Right renal cortex interstitium (tissue), 3 donors: ENCODE measurements at places on chromosomes 7 and 10. TPM values are rescaled to one million over a fixed set of nuclear protein-coding genes. Genes with fewer than 3 reads are reported as not detected.
A peak's percentile ranks its signal among the peaks of the same experiment; 100 is the strongest.

The IMMP2L gene
- polyA plus RNA-seq, result 45.7 TPM

The ZNF680 gene
- 19.2 TPM for polyA plus RNA-seq

The SYT15 gene
- 6.4 TPM for polyA plus RNA-seq

The UPK3B gene
- 1.4 TPM for polyA plus RNA-seq

The FEZF1 gene
- polyA plus RNA-seq, result not detected

The SLC13A4 gene
- 1.7 TPM for polyA plus RNA-seq

The CFAP46 gene
- 7.8 TPM for polyA plus RNA-seq

The DNA2 gene
- polyA plus RNA-seq, result 11.6 TPM

The MPP7 gene
- 8.9 TPM for polyA plus RNA-seq

The HSPA12A gene
- 33.9 TPM for polyA plus RNA-seq

The NDUFB2 gene
- polyA plus RNA-seq, result 155 TPM

The FZD1 gene
- polyA plus RNA-seq, result 56.4 TPM

The CLDN3 gene
- 32.9 TPM for polyA plus RNA-seq

The MRLN gene
- polyA plus RNA-seq, result 0.93 TPM

The PDZD7 gene
- polyA plus RNA-seq, result 1.9 TPM

The TRIL gene
- 55.9 TPM for polyA plus RNA-seq

The MACROH2A2 gene
- polyA plus RNA-seq, result 82.0 TPM

The MGMT gene
- 15.7 TPM for polyA plus RNA-seq

The MET gene
- 47.8 TPM for polyA plus RNA-seq

The MYH16 gene
- 0.06 TPM for polyA plus RNA-seq

The INPP5A gene
- polyA plus RNA-seq, result 35.1 TPM

The GRB10 gene
- polyA plus RNA-seq, result 25.4 TPM

The LRRC17 gene
- polyA plus RNA-seq, result 79.7 TPM

The TMEM270 gene
- not detected for polyA plus RNA-seq

DNA sequence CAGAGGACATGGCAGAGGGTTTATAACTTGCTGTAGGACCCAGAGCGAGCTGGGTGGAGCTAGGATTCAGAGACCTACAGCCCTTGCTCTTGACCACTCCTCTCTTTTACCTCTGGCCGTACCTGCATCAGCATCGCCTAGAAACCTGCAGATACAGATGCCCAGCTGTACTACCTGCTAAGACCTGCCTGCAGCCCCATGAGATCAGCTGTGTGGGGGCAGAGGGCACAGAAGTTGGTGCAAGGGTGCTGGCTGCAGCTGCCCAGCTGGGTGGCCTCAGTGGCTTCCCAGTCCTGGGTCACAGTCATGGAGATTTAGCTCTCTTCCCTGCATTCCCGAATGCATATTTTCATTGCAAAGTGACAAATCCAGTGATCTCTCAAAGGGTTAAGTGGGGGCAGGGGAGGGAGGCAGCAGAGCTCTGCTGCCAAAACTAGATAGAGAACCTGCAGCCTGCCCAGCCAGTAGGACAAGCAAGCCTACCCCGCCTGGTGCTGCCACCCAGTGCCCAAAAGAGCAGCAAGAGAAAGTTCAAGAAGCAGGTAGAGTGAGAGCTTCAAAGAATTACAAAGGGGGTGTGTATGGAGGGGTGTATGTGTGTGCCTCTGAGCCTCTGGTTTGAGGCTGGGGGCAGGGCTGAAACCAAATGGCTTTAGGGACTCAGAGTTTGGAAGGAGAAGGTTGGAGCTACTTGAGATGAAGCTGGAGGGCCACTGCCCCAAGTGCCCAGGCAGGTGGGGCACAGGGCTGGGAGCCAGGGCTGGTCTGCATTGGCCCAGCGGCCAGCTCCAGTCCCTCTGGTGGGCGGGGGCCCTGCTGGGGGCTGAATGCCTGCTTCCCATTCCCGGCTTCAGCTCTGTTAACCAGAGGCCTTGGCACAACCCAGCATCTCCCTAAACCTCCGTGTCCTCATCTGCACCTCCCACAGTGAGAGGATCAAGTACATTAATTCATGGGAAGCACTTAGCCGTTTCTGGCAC lies 6.9 kb downstream of the FAM241B start:
- no peak for DNase-seq

GRCh38 chr7:27420702-27421101 lies 178.1 kb downstream of the EVX1 start:
- DNase-seq, result no peak

GRCh38 chr10:102085336-102085735 lies 20.2 kb downstream of the HPS6 start:
- DNase-seq, result no peak

DNA sequence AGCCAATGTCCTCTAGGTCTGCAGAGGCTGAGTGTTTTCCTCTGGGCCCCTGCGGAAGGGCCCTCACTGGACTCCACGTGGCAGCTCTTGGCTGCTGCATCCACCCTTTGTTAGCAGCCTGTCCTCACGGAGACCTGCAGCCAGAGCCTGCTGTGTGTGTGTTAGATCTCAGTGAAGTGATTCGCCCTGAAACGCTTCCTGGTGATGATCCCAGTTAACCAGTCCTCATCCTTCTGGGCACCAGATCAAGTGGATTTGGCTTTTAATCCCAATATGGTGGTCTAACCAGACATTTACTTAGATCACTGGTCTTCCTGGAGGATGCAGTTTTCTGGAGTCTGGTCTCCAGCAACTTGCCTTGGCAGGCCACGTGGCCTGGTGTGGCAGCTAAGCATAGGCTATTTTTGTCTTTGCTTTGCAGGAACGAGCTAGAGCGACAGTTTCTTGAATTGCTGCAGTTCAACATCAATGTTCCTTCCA lies 39.5 kb upstream of the GJD4 start:
- DNase-seq, result no peak

DNA sequence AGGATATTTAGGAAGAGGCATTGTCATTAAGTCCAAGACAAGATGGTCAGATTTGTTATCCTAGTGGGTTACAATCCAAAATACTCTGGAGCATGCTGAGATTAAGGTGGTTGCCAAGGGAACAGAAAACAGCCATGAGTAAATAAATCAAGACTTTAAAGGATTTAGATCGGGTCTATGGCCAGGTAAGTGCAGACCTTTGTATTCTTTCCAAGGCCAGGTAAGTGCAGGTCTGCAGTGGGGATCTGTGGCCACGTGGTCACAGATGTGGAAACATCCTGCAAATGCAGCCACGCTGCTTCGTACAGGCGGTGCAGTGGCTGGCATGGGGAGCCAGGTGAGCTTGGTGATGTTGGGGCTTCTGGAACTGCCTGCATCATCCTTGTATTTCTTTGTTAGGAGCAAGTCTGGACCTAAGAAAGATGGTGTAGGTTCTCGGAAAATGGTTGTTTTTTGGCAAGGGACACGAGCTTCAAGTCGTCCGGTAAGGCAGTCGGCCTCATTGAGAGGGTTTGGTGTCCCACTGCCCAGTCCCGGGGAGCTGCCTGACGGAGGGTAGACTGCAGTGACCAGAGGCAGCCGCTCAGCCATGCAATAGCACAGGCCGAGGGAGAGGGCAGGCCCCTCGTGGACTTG lies 21.8 kb downstream of the ZNF775 start:
- no peak for DNase-seq

GRCh38 chr7:143910473-143911248 lies 8.7 kb upstream of the TCAF1 start:
- DNase-seq, result no peak

GRCh38 chr7:138238734-138239659 lies 162.7 kb downstream of the AKR1D1 start:
- no peak for DNase-seq

- no peak for DNase-seq
Observed at GRCh38 chr10:34134602-34135001, 680.5 kb downstream of the PARD3 start.

- no peak for DNase-seq
Observed at GRCh38 chr7:125173571-125173970, 243.9 kb upstream of the POT1 start.

DNA sequence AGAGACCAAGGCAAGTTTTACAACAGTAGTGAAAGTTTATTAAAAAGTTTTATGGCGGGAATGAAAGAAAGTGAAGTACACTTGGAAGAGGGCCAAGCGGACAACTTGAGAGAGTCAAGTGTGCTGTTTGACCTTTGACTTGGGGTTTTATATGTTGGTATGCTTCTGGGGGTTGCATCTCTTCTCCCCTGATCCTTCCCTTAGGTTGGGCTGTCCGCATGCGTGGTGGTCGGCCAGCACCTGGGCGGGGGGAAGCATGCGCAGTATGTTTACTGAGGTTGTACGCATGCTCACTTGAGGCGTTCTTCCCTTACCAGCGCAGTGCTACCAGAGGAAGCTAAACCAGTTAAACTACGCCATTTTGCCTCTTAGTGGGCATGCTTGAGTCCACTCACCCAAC lies 31.9 kb downstream of the NUP42 start:
- DNase-seq, result no peak

DNA sequence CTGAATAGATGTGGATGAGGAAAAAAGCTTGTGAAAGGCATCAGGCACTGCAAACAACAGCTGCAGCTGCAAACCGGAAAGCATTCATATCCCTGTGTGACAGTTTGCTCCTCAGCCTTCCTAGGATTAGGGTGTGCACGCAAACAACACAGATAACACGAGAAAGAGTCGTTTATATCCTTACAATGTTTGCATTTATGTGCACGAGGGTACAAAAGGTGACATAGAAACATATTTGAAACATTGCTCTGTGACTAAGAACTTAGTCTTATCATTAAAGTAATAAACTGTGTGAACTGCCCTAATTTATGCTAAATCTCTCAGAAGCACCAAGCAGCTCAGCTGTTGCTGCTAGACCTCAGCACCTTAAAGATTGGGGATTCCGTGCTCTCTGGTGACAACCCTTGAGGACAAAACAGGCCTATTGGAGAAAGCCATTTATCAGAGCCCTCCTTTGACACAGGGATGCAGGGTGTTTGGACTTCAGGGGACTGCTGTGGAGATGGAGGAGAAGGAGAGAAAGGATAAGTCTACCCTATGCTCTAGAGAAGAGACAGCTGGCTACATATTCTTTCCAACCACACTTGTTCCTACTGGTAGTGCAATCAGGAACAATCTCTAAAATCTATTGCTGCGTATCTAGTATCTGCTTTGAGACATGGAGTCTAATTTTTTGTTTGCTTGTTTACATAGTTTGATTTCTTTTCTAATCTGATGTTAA lies 176.2 kb downstream of the GNAT3 start:
- DNase-seq, result peak; percentile 37

DNA sequence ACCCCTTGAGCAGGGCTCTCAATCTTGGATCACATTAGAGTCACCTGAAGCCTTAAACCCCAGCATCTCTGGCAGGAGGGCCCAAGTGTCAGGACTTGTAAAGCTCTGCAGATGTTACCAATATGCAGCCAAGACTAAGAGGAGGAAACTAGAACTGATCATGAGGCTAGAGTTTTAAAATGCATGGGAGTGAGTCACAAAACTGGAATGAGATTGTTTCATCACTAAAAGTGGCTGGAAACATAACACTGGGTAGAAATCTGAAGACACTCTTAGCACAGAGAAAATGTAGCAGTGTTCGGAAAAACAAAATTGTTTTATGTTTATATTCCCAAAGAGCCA lies 63.3 kb upstream of the GHITM start:
- DNase-seq, result no peak

GRCh38 chr7:132485600-132486273 lies 90.5 kb downstream of the PLXNA4 start:
- DNase-seq, result no peak

DNA sequence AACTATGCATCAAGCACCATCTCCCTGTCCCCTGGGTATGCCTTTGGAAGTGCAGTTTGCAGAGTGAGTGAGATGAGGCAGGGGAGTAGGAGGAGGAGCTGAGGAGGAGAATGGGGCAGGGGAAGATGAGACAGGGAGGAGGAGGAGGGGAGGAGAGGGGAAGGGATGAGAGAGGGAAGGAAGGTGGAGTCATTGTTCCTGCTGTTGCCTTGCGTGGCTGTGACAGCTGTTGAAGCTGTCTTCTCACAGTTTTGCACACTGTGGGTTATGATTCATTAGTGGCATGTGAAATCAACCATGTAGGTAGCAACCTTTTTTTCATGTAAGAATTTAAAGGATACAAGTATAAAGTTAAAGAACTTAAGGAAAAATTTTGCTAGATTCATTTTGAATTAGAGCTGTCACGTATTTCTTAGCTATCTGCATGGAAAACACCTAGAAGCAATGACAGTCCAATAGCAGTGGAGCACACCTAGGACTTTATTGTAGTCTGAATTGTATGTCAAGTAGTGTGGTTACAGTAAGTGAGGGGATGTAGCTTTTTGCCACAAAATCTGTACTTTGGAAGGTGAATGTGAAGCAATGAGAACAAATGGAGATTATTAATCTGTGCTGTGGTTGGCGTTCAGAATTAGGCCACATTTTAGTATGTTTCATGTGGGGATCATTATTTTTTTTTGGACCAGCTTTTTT lies 21.7 kb downstream of the CCM2 start:
- no peak for DNase-seq

- no peak for DNase-seq
Observed at GRCh38 chr7:50953820-50954219, 171.1 kb upstream of the GRB10 start.

- DNase-seq, result no peak
Observed at GRCh38 chr7:74134117-74134620, 40.0 kb upstream of the EIF4H start.

DNA sequence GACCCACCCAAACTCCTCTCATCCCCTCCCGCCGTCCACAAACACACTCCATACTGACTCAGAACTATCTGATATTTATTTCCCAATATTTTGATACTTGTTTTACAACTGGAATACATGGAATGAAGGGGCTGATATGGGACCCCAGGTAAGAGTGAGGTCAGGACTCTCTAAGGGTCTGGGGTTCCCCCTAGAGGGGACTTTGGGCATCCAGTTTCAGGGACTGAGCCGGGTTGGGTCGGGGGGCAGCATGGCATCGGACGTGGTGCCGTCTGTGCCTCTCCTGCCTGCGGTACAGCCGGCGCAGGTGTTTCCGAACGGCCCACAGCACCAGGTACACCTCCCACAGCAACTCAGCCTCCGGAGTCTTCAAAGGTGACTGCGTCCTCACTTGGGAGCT lies 7.5 kb downstream of the SPACDR start:
- no peak for DNase-seq

GRCh38 chr7:87934699-87935383 lies 790 bp downstream of the ADAM22 start:
- peak; percentile 21 for DNase-seq

DNA sequence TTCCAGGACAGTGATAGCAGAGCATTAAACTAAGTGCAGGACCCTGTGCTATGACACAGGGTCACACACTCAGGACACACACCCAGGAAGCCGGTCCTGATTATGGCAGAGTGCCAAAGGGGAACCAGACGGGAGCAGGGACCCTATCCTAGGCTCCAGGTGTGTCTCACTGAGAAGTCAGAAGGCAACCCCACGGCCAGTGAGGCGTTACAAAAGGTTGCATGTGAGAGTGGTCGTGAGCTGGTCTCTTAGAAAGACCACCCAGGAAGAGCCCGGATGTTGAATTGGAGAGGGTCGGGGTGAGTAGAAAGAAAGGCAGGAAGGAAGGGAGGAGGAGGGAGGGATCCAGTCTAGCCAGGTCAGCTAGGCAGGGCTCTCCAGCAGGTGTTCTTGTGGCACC lies 31.0 kb downstream of the FRMPD2 start:
- DNase-seq, result no peak

GRCh38 chr7:24540956-24541355 lies 32.3 kb upstream of the PALS2 start:
- no peak for DNase-seq

GRCh38 chr7:78066599-78066998 lies 268.0 kb downstream of the PHTF2 start:
- DNase-seq, result no peak

- DNase-seq, result no peak
Observed at GRCh38 chr7:121498816-121499215, 102.7 kb upstream of the FAM3C start.

GRCh38 chr10:63058236-63058635 lies 74.9 kb upstream of the NRBF2 start:
- DNase-seq, result no peak
